ENCODE measurements at places on chromosomes 5 and 9.

GRCh38 chr9:3181049-3181953 lies 337.4 kb upstream of the PUM3 start:
- peak; percentile 19 for DNase-seq

GRCh38 chr5:76594107-76594506 lies 29.1 kb downstream of the F2RL2 start:
- no peak for DNase-seq

DNA sequence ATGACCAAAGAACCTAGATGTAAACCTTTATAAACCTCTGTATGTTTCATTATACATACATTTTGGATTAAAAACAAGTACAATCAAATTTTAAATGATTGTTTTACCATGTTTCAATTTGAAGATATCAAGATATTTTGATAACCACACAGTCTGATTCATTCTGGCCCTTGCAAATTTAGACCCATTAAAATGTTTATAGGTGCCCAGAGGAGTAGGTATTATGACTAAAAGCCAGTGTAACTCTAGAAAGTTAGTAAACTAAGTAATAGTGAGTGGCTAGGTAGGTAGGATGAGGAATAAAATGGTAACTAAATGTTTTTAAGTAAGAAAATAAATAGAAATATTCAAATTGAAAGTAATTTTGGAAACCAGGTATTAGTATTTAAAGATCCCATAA lies 165.5 kb downstream of the PBX3 start:
- no peak for DNase-seq

DNA sequence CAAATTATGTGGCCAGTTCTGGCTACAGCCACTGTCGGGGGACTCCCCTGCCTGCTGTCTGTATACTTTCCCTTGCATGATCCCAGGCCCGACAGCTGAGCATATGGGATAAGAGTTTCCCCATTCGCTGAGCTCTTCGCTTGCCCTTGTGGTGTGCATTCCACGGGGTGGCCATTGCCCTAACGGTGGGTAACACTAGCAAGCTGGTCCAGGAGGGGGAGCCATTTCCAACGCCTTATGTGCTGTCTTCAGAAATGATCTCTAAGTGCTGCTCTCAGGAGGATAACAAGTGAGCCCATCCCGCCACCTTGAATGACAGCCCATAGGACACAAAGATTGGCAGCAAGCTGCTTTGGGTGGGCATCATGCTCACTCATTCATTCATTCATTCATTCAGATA lies 190.9 kb downstream of the FSTL4 start:
- no peak for DNase-seq
